C1 segment of cervical spinal cord (tissue), 14 donors: ENCODE measurements at places on chromosomes 7 and 10.

DNA sequence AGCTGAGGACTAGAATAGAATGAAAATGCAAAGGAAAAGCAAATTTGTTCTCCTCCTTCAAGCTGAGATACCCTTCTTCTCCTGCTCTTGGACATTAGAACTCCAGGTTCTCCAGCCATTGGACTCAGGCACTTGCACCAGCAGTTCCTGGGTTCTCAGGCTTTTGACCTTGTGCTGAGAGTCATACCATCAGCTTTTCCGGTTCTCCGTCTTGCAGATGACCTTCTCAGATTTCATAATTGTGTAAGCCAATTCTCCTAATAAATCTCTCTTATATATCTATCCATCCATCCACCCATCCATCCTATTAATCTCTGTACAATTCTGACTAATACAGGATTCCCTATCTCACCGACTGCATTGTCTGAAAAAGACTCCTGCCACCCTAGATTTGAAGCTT, 108.3 kb downstream of the AHR start:
- no peak for DNase-seq

DNA sequence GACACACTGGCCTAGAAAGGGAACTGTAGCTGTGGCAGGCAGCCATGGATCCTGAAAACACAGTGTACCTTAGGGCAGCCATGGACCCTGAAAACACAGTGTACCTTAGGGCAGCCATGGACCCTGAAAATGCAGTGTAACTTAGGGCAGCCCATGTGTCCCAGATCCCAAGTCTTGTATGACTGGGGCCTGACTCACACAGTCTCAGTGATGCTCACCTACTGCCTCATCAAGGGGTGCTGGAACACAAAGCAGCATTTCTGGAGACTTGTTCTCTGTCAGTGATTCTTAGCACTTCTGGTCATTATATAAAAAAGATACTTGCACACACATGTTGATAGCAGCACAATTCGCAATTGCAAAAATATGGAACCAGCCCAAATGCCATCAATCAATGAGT, 70.2 kb upstream of the LAMB4 start:
- no peak for DNase-seq

DNA sequence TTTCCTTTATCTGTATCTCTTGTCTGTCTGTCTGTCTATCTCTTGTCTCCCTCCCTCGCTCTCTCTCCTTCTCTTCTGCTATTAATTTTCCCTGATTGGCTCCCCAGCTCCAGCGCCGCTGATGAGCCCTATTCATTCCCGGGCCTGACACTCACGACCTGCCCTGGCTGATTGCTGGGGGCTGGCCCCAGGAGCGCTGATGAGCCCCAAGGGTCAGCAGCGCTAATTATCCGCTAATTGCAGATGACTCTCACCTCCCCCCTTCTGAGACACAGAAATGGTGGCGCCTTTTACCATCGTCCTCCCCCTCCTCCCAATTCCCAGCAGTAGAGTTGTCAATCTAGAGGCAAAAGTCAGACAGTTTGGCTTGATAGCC, 1.3 kb upstream of the GBX1 start:
- DNase-seq, result no peak

DNA sequence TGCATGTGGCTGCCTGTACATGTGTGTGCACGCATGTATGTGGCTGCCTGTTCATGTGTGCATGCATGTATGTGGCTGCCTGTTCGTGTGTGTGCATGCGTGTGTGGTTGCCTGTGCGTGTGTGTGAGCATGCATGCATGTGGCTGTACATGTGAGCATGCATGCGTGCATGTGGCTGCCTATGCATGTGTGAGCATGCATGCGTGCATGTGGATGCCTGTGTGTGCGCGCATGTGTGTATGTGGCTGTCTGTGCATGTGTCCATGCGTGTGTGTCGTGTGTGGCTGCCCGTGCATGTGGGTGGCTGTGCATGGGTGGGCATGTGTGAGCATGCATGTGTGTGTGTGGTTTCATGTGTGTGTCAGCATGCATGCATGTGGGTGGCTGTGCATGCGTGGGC, 218.3 kb downstream of the ELFN1 start:
- no peak for DNase-seq
